Stimulated activated CD4-positive, alpha-beta T cell treated with anti-CD3 and anti-CD28 coated beads, Interleukin-12 subunit alpha, Interleukin-12 subunit beta, amount 100 ng/mL, for 48 hours (primary cell): ENCODE measurements at places on chromosomes 13 and 19.

GRCh38 chr13:21316376-21316775, 139.9 kb downstream of the MRPL57 start:
- DNase-seq: no peak

GRCh38 chr19:35211545-35212230, 16.9 kb downstream of the FAM187B start:
- peak; percentile 34 for DNase-seq

DNA sequence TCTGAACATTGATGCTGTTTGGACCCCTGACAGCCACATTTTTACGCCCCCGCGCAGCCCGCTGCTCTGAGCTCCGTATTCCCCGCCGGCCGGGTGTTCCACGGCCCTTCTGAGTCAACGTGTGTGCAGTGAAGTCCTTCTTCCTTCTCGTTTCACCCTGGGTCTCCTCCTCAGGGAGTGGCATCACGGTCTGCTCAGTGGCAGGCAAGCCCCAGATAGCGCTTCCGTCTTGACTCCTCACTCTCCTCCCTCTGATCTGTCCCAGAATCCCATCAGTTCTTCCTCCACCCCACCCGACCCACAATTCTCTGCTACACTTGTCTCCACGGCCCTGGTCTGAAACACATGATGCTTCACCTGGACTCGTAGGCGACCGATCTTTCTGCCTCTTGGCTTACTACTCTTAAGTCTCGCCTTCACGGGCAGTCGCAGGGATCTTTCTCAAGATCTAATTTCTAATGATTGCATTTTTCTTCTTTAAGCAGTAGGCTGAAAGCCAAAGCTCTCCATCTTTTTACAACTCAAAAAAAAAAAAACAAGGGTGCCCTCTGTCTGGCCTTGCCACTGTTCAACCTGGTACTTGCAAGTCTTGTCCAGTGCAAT, 33.9 kb downstream of the CCNE1 start:
- DNase-seq: no peak

- DNase-seq: peak; percentile 52
These were observed at the start of gene SLAIN1 for GRCh38 chr13:77697217-77698103. TSS of gene SLAIN1 (plus strand) at chr13:77697687. CDS start at chr13:77697914, 227 bp downstream.

- no peak for DNase-seq
These were observed 49.8 kb upstream of the ESD start for GRCh38 chr13:46846726-46847125.

DNA sequence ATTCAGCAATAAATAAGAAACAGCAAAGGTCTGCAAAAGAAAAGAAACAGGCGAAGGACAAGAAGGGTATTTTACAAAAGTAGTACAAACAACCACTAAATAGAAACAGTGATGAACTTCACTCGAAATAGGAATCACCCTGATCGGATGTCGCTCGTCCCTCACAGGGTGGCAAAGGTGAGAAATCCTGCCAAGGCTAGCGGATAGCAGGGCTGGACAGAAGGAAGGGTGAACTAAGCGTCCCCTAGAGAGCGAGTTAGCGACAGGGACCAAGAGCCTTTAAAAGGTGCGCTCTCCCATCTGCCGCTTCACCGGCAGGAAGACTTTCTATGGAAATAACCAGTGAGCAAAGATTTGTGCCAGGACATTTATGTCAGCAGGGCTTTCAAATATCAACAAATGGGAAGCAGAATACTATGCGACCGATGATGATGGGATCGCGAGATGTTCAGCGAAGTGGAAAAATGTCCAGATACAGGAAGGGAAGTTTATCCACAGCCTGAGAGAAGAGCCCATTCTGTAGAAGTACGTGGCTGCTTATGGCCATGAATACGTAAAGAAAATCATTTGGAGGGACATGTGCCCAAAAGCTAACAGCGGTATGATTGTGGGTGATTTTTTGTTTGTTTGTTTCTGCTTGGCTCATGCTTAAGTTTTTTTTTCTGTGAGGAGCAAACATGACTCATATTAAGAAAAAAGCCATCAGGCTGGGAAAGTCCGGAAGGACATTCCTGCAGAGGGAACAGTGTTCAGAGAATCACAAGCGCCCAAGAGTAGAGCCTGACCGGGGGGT, 18.9 kb downstream of the ELAVL1 start:
- DNase-seq: no peak

DNA sequence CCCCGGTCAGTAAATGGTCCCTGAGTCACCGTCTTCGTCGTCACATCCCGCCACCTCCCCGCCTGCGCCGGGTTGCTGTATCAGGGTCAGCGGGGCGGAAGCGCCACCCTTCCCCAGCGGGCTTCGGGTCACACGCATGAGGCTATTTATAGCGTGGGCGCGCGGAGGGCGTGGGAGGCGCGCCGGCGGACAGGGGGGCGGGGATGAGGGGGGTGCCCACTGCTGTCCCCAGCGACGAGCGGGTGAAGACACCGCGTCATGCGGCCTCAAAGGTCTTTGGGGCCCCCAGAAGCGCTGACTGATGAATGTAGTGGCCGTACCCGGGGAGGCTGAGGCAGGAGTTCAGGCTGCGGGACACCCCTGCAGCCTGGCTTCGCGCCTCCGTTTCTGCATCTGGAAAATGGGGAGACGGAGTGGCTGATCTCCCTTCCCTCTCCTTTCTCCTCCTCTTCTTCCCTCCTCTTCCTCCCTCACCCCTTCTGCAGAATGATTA, 7.9 kb downstream of the UNC13A start:
- DNase-seq: peak; percentile 15

GRCh38 chr19:14400951-14401431, 18.1 kb downstream of the DDX39A start:
- DNase-seq: no peak

DNA sequence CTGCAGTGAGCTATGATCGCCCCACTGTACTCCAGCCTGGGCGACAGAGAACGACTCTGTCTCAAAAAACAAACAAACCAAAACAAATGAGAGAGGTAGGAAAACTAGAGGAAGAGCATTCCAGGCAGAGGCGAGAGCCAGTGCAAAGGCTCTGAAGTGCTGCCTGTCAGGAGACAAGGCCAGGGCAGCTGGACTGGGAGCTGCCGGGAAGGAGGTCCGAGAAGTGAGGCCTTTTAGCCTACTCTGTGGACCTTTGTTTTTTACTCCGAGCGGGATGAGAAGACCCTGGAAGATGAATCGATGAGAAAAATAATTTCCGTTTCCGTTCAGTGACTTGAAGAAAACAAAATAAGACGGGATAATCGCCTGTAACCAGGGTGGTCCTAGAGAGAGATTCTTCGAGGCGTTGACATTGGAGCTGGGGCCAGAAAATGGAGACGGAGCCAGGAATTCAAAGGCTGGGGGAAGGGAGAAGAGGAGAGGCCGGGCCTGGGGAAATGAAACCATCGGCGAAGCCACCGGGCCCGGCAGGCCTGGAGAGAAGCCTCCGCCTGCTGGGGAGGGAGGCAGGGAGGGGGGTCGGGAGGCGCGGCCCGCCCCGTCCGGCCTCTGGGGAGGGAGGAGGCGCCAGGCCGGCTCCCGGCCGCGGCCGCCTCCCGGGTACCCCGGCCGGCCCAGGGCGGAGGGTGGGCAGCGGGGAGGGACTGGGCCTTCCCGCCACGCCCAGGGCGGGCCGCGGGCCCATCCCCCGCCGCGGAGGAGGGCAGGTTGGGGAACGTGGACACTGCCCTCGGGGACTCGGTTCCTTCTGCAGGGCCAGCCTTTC, 7.8 kb upstream of the SERTAD1 start:
- DNase-seq: no peak

GRCh38 chr19:58563823-58564222, 5.4 kb upstream of the UBE2M start:
- DNase-seq: no peak

DNA sequence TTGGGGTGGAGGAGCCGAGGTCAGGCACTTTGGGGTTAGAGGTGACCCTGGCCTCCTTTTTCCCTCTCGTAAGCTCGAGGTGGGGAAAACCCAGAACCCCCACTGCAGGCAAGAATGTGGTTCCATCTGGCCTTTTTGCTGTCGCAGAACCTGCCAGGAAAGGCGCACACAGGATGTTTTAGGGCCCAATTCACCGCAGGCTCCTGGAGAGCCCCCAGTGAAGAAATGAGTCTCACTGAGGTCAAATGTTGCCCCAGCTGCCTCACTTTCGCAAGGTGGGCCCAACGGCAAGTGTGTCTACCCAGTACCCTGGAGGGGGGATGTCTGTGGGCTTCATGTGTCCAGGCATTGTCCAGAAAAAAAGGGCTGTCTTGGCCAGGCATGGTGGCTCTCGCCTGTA, 61.8 kb downstream of the PEX11G start:
- DNase-seq: no peak

- DNase-seq: no peak
These were observed 10.9 kb downstream of the KASH5 start for GRCh38 chr19:49398931-49399330.

- DNase-seq: no peak
These were observed 58.7 kb downstream of the SIAH3 start for GRCh38 chr13:45792827-45793303.

- DNase-seq: no peak
These were observed 2412.4 kb downstream of the PCDH9 start for GRCh38 chr13:64817691-64818090.

- DNase-seq: no peak
These were observed 4.0 kb downstream of the ZNF302 start for GRCh38 chr19:34681478-34681877.

DNA sequence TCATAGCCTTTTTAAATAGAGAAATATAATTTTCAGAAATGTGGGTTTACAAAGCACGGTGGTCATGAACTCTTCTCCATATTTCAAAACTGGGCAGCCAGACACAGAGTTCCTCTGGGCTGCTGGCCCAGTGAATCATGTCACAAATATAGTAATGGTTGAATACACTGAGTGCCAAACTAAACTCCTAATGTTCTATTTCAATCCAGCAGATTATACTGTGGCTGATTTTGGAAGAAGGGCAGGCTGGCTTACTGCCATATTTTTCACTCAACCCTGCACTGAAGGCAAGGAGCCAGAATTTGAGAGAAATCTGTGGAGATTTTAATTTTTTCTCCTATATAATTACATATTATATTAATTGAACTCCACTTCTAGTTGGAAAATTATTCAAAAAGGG, 17.0 kb upstream of the PRR20A start:
- no peak for DNase-seq

DNA sequence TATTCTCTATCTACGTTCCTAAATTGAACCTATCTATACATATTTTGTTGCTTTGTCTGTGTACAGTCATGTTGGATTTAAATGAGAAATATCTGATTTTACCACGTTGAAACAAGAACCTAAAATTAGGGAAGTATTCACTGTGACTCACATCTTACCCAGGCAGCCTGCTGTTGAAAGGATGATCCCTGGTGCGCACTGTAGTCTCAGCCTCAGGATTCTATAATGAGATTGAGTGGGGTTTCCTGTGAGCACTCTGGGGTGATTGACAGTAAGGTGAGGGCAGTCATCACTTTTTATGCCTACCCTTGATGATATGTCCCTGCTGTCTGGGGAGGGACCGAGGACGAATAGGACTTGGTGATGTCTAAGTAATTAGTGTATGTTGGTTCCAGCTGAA, 35.4 kb downstream of the PCCA start:
- DNase-seq: no peak

DNA sequence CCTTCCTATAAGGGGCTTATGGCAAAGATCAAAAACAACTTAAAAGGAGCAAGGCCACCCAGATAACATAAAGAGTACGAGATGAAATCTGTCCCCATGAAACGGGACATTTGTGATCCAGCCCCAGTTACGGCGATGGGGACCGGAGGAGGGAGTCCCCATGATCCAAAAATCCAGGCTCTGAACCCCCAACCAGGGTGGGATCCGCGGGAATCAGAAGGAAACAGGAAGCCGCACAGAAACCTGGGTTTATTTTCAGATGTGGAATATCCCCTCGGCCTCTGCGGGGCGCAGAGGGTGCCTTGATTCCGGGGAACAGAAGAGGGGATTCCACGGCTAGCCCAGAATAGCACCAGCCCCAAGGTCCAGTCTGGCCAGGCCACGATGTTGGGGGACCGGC, 5.0 kb downstream of the PTPRS start:
- DNase-seq: no peak

- no peak for DNase-seq
These were observed 12.1 kb upstream of the ZNF254 start for GRCh38 chr19:24074720-24075454.

DNA sequence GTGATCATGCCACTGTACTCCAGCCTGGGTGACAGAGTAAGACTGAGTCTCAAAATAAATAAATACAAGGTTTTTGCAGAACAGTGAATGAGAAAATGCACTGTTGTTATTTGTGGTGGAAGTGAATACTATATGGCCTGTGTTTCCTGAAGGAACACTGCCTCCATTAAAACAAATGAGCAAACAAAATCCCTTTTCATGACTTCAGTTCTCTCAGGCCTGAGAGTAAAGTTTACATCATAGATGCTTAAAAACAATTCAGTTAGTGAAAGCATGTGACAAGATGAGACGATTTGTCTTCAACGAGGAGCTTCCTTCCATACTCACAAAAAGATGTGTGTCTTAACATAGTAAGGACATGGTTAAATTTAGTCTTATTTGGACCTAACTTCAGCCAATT, 14.4 kb downstream of the SPINT2 start:
- no peak for DNase-seq

DNA sequence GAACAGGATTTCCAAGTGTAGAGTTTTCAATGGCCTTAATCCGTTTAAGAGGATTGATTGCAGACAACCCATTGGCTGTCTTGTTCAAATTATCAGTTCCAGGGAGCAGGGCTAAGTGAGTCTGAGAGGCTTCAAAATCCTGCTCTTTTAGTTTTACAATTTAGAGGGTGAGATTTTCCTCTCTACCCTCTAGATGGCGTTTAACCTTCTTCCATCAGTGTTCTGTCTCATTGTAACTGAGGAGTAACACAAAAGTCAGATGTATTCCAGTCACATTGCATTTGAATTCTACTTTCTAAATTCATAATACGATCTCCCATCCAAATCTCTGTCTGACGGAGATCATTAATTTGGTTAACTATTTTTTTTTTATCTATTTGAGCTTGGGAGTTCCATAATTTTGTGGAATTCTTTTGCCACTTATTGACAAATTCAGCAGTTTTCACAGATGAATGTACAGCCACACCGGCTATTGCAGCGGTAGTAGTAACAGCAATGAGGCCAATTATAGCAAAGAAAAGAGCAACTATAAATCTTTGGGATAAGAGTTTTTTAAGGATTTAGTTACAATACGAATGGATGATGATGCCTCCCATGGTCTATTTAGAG, 7.8 kb upstream of the C19orf84 start:
- no peak for DNase-seq

- DNase-seq: peak; percentile 30
These were observed 125.2 kb downstream of the LMO7 start for GRCh38 chr13:75761369-75761768.
